Activated CD4-positive, alpha-beta memory T cell treated with anti-CD3 and anti-CD28 coated beads for 36 hours (primary cell): ENCODE measurements at places on chromosomes 7 and 10. TPM values are rescaled to one million over a fixed set of nuclear protein-coding genes. Genes with fewer than 3 reads are reported as not detected.

GRCh38 chr7:43784030-43784584 lies 25.6 kb downstream of the BLVRA start:
- DNase-seq, result no peak

GRCh38 chr10:6114299-6114698 lies 25.5 kb downstream of the RBM17 start:
- DNase-seq, result peak; percentile 46

- no peak for DNase-seq
Observed at GRCh38 chr10:126908225-126908624, 3.0 kb downstream of the DOCK1 start.

DNA sequence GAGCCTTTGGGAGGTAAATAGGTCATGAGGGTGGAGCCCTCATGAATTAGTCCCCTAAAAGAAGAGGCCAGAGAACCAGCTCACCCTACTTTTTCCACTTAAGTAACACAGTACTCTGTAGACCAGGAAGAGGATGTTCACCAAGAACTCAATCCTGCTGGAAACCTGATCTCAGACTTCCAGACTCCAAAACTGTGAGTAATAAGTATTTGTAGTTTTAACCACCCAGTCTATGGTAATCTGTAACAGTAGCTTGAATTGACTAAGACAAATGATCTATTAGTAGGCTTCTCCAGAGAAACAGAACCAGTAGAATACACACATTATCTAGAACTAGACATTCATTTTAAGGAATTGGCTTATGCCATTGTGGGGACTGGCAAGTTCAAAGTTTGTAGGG lies 51.5 kb downstream of the ANKMY2 start:
- DNase-seq, result no peak

DNA sequence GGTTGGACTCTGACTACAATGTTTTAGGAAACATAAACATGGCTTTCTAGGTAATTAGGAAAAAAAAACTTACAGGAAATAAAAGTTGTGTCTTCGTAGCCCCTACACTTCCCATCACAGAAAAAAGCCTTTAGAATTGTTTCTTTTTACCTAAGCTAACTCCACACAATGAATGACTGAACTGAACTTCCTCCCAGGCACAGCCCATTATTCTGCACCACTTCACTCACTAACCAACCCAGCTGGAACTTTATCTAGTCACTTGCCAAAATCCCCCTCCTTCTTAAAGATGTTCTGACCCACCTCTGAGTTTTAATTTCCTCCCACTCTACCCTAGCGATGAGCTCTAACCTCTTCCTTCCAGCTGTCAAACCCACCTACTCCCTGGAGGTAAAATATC lies 91.7 kb upstream of the MEOX2 start:
- DNase-seq, result no peak

DNA sequence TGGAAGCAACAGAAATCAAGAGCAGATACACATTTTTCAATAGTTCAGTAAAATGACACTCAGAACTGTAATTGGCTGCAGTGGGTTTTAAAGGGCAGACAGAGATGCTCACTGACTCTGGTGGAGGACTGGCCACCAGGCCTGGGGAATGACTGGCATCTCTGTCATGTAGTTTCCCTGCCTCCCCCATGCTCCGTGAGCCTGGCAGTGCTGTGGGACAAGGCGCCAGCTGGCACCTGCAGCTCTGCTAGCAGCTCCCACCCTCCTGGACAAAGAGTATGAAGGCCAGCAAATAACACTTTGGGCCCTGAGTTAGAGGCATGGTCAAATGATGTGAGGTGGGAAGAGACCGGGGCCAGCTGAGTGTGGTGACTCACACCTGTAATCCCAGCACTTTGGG lies 15.0 kb downstream of the TSPAN33 start:
- no peak for DNase-seq

DNA sequence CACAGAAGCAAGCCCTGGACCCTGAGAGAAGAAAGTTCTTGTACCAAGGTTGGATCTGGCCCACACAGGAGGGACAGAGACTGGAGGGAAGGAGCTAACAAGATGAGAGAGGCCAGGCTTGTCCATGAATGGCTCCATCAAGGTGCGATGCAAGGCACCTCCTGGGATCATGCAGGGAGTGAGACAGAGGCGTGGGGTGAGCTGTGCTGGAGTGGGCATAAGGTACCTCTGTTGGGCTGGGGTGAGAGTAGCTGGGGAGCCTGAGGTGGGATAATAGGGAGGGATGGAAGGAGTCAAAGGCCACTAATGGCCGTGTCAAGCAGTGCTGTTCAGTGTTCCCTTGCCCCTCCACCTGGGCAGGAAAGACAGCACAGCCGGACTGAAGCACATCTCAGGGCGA lies 9.9 kb downstream of the TMEM72 start:
- no peak for DNase-seq

DNA sequence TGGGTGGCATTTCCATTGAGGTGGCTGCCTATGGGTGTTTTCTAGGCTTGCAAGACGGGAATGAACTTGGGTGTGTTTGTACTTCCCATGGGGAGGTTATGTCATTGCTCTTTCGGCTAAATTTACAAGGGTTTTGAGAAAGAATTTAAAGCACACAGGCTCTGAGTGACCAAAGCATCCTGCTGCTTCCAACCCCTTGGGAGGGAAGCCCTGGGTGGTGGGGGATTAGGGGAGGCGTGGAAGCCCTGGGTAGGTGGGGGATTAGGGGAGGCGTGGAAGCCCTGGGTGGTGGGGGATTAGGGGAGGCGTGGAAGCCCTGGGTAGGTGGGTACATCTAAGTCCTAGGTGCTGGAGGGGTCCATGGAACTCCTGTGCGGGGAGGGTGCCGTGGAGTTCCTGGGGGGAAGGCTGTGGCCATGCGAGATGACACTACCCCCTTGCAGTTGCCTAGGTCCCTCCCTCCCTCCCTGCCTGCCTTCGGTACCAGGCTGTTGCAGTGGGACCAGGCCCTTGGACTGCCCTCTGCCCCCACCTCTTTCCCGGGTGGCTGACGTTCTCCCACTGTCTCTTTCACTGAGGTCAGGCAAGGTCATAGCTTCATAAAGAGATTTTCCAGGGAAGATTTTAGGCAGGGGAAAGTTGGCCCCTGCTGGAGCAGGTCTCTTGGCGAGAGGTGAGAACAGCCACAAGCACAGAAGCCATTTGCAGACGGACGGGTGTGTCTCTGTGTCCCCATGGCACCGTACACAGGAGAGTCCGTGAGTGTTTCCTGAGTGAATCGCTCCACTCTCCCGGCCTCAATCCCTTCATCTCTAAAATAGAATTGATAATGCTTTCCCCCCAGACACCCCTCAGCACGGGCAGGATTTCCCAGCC lies 19.5 kb downstream of the PRF1 start:
- DNase-seq, result no peak

DNA sequence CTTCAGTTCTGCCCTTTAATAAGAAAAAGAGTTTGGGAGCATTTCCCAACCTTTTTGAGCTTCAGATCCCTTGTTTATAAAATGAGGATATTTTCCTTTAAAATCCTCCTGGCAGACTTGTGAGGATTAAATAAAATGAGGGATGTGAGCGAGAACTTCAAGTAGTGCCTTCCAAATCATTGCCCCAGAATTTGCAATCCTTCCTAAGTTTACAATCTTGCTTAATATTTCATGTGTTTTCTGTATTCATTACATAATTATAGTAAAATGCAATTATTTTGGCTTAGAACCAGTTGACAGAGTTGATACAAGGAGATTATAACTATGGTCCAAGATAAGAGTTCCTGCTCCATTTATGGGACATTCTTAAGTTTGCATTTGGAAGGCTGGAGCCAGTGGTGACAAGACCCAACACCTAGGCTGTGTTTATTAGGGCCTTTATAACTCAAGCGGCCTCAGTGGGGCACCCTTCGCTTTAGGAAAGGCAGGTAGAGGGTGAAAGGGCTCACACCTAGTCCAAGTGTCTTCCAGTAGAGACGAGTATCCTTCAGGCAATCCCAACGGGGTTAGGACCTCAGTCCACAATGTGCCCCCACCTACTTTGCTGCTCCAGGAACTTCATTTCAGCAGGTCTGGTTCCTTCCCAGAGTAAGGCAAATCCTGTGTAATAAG lies 317.5 kb downstream of the WDR11 start:
- DNase-seq, result no peak

GRCh38 chr7:1941464-1942242 lies 271.6 kb downstream of the ELFN1 start:
- no peak for DNase-seq

DNA sequence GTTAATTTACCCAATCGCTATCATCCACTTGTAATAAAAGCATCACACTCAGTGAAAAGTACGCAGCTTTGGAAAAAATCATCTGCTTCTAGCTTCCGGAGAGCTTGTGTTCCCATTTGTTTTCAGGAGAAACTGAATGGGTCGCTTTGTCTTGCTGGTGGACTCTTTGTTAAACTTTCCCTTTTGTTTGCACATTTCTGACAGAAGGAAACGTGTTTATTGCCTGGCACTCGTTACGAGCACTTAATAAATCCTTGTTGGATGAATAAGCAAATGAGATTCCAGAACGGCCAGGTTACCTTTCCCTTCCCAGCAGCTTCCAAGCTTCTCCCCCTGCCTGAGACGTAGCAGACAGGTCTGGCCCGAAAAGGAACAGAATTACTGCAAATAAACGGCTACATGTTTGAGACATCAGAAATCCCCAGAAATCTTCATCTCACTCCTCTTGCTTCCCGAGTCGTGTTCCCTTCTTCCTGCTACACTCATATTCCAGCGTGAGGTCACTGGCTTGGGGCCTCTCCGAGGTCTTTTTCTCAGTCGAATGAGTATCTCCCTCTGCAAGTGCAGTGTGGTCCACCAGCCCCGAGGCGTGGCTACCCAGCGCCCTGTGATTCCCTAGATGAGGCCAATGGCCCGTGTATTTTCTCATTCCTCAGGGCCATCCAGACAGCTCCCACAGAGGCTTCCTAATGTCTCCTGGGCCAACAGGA lies 167.2 kb downstream of the FRMD4A start:
- no peak for DNase-seq

- no peak for DNase-seq
Observed at GRCh38 chr10:113045147-113046055, 95.4 kb downstream of the TCF7L2 start.

GRCh38 chr7:104816537-104816936 lies 197.5 kb upstream of the KMT2E start:
- no peak for DNase-seq

DNA sequence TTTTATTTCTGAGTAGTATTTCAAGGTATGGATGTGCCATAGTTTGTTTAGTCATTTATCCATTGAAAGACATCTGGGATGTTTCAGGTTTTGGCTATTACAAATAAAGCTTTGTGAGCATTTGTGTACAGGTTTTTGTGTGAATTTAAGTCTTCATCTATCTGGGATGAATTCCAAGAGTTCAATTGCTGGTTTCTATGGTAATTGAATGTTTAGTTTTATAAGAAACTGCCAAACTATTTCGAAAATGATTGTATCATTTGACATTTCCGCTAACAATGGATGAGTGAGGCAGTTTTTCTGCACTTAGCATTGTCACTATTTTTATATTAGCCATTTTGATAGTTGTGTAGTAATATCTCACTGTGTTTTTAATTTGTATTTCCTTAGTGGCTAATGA lies 99.4 kb downstream of the WDFY4 start:
- DNase-seq, result no peak

- DNase-seq, result no peak
Observed at GRCh38 chr10:79339266-79339665, 8.0 kb upstream of the PPIF start.

DNA sequence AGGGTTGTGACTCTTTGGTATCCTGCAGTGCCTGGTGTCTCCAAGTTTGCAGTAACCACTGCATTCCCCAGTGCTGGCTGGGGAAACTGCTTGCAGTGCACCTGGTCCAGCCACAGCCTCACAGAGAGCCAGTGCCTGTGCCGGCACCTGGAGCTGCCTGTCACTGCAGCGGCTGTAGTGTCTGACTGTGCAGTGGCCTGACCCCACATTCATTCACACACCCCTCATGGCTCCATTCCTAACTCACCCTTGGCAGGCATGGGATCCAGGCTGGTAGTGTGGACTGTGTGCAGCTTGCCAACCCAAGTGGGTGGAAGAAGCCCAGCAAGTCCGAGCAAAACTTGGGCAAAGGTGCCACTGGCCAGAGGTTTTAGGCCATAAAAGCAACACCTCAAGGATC lies 3.7 kb upstream of the CYP3A43 start:
- DNase-seq, result no peak

- no peak for DNase-seq
Observed at GRCh38 chr7:95545673-95546072, 50.6 kb downstream of the PDK4 start.

DNA sequence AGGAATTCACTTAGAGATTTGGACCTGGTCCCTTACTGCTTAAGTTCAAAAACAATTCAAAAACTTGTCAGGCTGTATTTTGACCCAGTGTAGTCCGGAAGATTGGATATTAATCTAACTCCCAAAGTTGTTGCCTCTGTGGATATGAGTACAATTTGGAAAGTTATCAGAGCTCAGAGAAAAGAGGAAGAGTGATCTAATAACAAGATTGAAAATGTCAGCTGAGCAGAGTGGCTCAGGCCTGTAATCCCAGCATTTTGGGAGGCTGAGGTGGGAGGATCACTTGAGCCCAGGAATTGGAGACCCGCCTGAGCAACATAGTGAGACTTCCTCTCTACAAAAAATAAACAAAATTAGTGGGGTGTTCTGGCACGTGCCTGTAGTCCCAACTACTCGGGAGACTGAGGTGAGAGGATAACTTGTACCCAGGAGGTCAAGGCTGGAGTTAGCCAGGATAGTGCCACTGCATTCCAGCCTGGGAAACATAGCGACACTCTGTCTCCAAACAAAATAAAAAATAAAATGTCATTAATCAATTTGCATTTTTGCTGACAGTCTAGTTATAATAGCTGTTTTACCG lies 3.2 kb upstream of the ASCC1 start:
- DNase-seq, result no peak

- DNase-seq, result peak; percentile 20
Observed at GRCh38 chr7:5296015-5296610, 13.4 kb downstream of the SLC29A4 start.

- DNase-seq, result no peak
Observed at GRCh38 chr10:75814014-75814413, 382.6 kb downstream of the LRMDA start.

GRCh38 chr10:123743441-123744223 lies 77.5 kb downstream of the GPR26 start:
- no peak for DNase-seq

GRCh38 chr7:149883452-149883861 lies 9.7 kb downstream of the ATP6V0E2 start:
- DNase-seq, result peak; percentile 73

DNA sequence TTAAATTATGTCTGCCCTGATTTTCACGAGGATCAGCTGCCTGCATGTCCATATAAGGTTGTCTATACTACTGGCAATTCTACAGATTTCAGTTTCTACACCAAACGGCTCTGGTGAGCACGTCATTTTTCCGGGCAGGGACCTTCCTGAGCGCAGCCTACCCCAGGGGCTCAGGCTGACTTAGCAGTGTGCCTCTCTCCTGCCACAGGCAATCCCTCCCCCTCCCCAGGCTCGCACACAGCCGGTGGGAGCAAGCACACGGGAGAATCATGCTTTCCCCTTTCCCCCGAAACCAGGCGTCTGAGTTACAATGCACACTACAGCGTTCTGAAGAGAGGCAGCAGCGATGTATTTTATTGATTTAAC lies 1.7 kb downstream of the KLF6 start:
- DNase-seq, result peak; percentile 85

- no peak for DNase-seq
Observed at GRCh38 chr10:52949899-52950298, 177.3 kb upstream of the MBL2 start.

CYP2C19 gene
- 0.52 TPM for total RNA-seq

SEC24C gene
- total RNA-seq, result 90.7 TPM

GIGYF1 gene
- total RNA-seq, result 40.2 TPM

TSPAN13 gene
- total RNA-seq, result 0.41 TPM

CRCP gene
- total RNA-seq, result 19.6 TPM

ZNF485 gene
- 4.1 TPM for total RNA-seq

GPR141 gene
- not detected for total RNA-seq

KEL gene
- total RNA-seq, result 0.55 TPM

NT5C2 gene
- 50.1 TPM for total RNA-seq

ASZ1 gene
- total RNA-seq, result not detected

COL17A1 gene
- total RNA-seq, result not detected

ALDH18A1 gene
- total RNA-seq, result 69.5 TPM
